ENCODE measurements at places on chromosomes 12 and 14.

- DNase-seq = no peak
Observed at GRCh38 chr12:102756530-102756929, 160.5 kb downstream of the PAH start.

DNA sequence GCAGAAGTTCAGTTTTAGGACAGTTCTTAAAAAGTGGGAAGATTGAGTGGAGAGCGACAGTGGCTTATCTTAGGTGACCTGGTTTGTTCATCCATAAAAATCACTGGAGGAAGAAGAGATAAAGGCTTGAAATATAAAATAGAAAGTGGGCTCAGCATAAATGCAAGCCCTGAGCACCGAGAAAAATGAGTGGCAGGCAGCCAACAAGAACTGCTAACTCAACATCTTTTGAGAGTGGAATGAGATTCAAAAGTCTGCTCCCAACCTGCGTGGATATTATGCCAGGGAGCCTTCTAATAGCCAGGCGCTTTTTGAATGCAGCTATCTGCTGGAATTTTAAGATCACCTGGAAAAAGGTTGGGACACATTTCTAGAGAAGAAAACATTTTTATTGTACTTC is 666.5 kb downstream of the FLRT2 start:
- no peak for DNase-seq

DNA sequence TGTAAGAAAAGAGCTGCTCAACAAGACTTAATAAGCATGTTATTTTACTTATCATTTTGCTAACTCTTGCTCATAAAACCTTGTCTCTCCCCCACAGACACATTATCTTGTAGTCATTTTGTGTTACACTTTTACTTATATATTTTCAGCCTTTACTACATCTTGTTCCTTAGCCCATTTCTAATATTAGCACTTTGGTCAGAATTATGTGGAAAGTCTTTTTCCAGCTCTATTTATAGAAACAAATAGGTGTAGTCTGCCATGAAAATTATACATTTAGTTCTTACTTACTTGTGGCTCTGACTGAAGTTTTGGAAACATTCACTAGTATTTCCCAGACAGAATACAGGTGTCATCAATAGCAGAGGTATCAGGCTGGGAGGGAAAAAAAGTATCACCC is 76.1 kb downstream of the TMEM116 start:
- no peak for DNase-seq

GRCh38 chr12:65372574-65372973 is 94.1 kb downstream of the MSRB3 start:
- no peak for DNase-seq

DNA sequence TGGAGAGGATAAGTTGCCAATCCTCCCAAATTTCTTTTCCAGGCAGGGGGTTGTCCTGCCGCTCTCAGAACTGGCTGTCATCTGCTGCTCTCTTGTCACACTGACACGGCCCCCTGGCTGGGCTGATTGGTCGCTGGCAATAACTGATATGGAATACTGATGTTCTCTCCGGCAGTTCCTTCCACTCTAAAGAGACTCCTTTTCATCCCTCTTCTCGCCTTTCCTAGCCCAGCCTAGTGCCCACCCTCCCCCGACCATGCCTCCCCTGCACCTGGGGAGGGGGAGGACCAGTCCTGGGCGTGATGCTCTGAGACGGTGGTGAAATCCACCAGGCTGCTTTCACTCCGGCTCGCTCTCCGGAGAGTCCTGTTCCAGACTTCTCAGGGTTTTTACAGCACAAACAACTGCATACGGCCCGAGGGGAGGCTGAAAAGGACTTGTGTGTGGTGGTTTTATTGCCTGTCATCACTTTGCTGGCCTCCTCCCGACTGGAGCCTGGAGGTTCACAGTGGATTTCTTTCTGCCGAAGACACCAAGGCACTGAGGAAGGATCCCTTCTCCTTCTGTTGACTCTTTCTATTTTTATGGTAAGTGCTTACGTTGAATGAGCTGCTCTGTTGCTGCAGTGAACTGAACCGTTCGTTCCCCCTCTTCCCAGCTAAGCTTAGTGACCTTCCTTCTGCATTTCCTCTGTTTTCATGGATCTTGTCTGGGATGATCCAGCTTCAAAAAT is at the start of gene ANO4:
Gene ANO4 (plus strand): TSS at position 336 of the 733 bp plus-strand sequence. CDS start 107,010 bp downstream, outside the sequence.
- no peak for DNase-seq
